ENCODE measurements at places on chromosomes 2 and 18.

- DNase-seq: no peak
Measured at GRCh38 chr2:99858951-99859596, 283.3 kb downstream of the AFF3 start.

DNA sequence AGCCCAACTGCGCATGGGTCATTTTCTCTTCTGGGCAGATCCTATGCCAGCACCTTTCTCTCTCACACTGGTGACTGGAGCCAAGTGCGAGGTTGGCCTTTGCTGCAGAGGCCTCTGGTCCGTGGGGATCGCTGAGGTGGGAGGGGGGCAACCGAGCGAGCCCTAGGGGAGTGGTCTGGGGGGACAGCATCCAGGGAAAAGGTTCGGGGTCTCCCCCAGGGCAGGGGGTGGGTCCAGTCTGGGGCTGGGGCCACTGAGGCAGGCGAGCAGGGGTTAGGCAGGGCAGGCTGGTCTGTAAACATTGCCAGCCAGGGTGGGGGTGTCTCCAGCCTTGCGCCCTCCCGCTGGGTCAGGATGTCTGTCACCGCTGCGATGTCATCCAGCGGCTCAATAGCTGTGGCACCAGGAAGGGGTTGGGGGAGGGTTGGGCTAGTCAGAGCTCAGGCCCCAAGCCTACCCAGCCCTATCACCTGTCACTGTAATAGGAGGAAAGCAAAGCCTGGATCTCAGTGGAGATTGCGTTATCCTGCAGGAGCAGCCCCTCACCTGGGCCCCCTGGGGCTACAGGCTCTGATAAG, 4.7 kb downstream of the WDR54 start:
- DNase-seq: no peak

- no peak for DNase-seq
Measured at GRCh38 chr18:45728336-45729010, 4.5 kb downstream of the SLC14A1 start.

- no peak for DNase-seq
Measured at GRCh38 chr18:13524811-13525210, 201.5 kb downstream of the FAM210A start.

DNA sequence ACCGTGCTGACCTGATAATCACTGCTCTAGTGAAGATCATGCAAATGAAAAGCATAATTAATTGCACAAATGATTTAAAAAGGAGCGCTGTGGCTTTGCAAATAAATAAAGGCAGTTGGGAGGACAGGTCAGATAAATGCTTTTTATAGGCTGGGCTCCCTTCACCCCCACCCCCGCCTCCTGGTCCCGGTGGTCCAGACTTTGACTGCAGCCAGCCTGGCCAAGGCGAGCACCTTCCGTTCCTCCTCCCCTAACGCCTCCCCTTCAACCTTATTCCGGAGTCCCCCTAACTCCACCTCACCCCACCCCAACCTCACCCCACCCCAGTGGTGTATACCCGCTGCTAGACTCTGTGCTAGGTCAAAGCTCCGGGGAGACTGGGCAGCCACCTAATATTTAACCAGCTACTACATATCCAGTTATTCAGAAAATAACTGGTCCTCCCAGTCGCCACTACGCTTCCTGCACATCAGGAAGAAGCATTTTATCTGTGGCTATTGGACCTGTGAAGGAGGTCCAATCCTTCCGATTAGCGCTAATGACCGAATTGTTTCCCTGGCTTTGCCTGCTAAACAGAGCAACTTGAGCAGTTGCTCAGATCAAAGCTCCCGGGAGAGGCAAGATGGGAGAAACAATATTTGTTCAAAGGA, 3.7 kb upstream of the SP9 start:
- DNase-seq: no peak

DNA sequence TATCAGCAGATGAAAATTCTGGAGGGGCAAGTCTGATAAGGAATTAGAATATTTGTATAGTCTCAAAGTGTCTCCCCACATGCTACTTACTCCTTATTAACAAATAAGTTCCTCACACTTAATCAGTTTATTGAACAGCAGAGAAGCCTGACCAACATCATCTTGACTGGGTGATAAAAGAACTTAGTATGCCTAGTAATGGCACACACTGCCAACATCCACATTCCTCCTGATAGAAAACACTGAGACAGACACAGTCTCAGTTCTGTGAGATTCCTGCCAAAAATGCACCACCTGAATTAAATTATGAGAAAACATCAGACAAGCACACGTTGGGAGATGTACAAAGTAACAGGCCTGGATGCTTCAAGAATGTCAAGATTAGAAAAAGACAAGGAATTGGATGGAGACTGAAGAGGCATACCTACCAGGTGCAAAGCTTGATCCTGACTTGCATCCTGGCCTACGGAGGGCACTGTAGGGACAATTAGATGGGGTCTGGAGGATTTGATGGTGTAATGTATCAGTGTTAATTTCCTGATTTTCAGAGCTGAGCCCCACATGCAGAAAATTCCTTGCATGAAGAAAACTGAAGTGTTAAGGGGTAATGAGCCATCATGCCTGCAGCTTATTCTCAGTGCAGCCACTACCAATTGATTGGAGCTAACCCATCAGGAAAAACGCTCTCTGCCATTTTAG, 200.4 kb upstream of the SH3BP4 start:
- no peak for DNase-seq

Measured in CD4-positive, alpha-beta T cell treated with Interleukin-2 at 100 ng/mL for 4 hours (primary cell).